ENCODE measurements at places on chromosomes 16 and 17. TPM values are rescaled to one million over a fixed set of nuclear protein-coding genes. Genes with fewer than 3 reads are reported as not detected.

The GINS3 gene
- 2.8 TPM for total RNA-seq

The KRTAP4-4 gene
- not detected for total RNA-seq

The PTX4 gene
- total RNA-seq = not detected

The PRDM7 gene
- not detected for total RNA-seq

The C17orf50 gene
- total RNA-seq = not detected

The SCPEP1 gene
- 176 TPM for total RNA-seq

The ACACA gene
- total RNA-seq = 110 TPM

The SCNN1G gene
- 14.8 TPM for total RNA-seq

The B4GALNT2 gene
- total RNA-seq = 0.23 TPM

The SMIM5 gene
- total RNA-seq = 0.84 TPM

The SLC12A3 gene
- total RNA-seq = not detected

The PDILT gene
- total RNA-seq = not detected

The CNTNAP4 gene
- total RNA-seq = not detected

The KRTAP4-9 gene
- total RNA-seq = not detected

The CAVIN1 gene
- total RNA-seq = 342 TPM

The KCNH6 gene
- not detected for total RNA-seq

The FBXL16 gene
- total RNA-seq = 3.6 TPM

The RGS9 gene
- total RNA-seq = 8.7 TPM

The KRT36 gene
- not detected for total RNA-seq

The NATD1 gene
- 19.5 TPM for total RNA-seq

The PSME3 gene
- total RNA-seq = 89.4 TPM

The CDK5R1 gene
- total RNA-seq = 1.6 TPM

The IL21R gene
- total RNA-seq = 3.9 TPM

The SLC6A2 gene
- total RNA-seq = not detected

The HOXB1 gene
- not detected for total RNA-seq

The ROGDI gene
- total RNA-seq = 21.8 TPM

The CCL3 gene
- 9.9 TPM for total RNA-seq

The PRPF8 gene
- 263 TPM for total RNA-seq

The HAP1 gene
- total RNA-seq = 0.58 TPM

The FOXF1 gene
- total RNA-seq = 46.4 TPM

The CACNA1G gene
- total RNA-seq = not detected

The TVP23A gene
- total RNA-seq = 0.69 TPM

The GRB7 gene
- 25.0 TPM for total RNA-seq

The KRT24 gene
- total RNA-seq = not detected

The KRT20 gene
- total RNA-seq = not detected

The PSMD3 gene
- 73.6 TPM for total RNA-seq

The OR2C1 gene
- not detected for total RNA-seq

The BAHCC1 gene
- total RNA-seq = 23.3 TPM

All from upper lobe of right lung (tissue), 1 donor.